ENCODE measurements at places on chromosomes 4 and X.

- no peak for DNase-seq
Observed at GRCh38 chr4:188819233-188819632, 680.0 kb downstream of the TRIML1 start.

DNA sequence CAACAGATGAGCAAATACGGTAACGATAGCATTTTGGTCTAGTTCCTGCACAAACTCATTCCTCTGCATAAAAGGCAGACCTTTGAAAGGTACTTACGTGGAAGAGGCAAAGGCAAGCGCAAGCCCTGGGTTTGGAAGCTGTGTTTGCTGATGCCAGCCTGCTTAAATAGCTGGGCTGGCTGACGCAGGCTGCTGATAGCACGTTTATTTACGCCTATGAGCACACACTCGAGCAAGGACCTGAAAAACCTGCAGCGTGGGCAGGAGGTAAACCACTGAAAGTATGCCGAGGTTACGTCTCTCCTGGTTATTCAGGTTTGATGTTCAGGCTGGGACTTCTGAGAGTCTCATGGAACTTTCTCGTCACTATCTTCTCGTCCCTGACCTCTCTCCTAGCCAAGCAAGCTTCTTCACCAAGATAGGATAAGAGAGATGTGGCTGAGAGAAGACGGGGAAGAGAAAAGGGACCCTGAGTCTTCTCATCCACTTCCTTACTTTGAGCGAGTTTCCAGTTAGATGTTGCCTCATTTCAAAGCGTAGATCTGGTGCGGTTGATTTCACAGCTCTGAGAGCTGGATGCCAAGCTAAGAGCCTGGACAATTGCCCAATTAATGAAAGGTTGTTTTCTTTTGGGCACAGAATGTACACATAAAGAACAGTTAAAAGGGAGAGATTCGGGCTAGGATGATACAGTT, at the start of gene HOPX:
Gene HOPX, minus strand, starts transcription at position 139 of the 695 bp plus-strand sequence. CDS start 23,480 bp downstream, outside the sequence.
- DNase-seq = no peak

DNA sequence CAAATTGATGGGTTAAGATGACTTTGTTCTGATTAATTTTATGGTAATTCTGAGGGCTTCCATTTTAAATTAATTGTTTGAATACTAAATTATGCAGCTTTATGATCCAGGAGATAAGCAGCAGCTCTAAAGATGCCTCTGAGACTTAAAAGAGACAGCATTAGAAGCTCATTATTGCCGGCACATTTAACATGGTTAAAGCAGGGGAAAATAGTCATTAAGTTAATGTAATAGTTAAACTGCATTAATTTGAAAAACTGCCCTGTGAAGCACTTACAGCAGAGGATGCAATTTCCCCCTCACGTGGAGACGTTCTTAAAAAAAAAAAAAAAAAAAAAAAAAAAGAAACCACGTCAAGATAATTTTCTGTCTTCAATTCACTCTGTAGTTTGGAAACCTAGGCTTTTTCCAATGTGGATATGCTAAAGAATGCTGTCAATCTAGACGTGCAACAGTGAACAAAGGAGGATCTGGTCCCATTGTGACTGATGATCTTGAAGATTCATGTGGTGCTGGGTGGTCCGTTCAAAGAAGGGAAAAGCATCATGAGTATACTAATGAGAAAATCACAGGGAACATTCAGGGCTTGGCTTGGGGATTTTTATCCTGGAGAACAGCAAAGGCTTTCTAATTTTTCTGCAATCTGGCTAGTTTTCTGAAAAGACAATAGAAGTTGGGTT, 440.6 kb upstream of the HS3ST1 start:
- DNase-seq = no peak

- peak; percentile 13 for DNase-seq
Observed at GRCh38 chrX:138946926-138947325, 235.4 kb upstream of the FGF13 start.

DNA sequence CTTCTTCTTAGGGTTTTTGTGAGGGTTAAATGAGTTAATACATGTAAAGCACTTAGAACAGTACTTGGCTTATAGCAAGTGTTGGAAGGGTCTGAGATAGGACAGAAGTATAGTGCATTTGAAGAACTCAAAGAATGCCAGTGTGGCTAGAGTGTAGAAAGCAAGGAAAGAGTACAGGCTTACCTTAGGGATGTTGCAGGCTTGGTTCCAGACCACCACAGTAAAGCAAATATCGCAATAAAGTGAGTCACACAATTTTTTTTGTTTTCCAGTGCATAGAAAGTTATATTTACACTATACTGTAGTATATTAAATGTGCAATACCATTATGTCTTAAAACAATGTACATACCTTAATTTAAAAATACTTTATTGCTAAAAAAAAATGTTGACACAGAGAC, 41.3 kb downstream of the KIF4A start:
- no peak for DNase-seq

DNA sequence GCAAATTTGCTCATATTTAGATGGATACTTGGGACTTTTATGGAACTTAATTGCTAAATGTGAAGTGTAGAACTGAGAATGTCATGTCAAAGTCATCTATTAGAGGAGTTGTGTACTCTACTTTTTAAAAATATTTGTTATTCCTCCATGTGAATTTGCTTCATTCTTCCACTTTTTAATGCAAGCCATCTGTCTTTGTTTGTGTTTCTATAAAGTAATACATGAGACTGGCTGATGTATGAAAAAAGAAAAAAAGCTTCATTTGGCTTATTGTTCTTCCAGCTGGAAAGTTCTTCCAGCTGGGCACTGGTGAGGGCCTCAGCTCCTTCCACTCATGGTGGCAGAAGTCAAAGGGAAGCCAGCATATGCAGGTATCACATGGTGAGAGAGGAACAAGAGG, 114.6 kb upstream of the GRID2 start:
- DNase-seq = no peak

- peak; percentile 57 for DNase-seq
Observed at GRCh38 chrX:123626962-123627361, 105.9 kb downstream of the THOC2 start.

- DNase-seq = peak; percentile 48
Observed at GRCh38 chr4:20474119-20474518, 222.4 kb downstream of the SLIT2 start.

GRCh38 chr4:130393231-130393630, 1297.3 kb downstream of the C4orf33 start:
- peak; percentile 15 for DNase-seq

DNA sequence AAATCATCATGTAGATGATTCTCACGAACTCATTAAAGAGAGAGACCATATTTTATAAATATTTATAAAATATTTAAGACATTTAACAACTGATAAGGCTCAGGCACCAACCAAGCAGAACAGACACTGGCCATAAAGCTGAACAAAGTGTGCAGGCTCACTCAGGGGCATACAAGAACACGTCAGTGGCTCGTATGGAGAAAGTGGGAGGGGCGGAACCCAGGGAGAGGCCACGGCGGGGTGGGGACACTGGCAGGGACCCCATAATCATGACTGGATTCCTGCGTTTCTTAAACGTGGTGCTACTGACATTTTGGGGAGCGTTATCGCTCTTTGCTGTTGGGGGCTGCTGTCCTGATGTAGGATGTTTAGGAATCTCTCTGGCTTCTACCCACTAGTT, 31.3 kb upstream of the FAT1 start:
- DNase-seq = no peak

- no peak for DNase-seq
Observed at GRCh38 chr4:17559709-17560048, 17.3 kb upstream of the LAP3 start.

DNA sequence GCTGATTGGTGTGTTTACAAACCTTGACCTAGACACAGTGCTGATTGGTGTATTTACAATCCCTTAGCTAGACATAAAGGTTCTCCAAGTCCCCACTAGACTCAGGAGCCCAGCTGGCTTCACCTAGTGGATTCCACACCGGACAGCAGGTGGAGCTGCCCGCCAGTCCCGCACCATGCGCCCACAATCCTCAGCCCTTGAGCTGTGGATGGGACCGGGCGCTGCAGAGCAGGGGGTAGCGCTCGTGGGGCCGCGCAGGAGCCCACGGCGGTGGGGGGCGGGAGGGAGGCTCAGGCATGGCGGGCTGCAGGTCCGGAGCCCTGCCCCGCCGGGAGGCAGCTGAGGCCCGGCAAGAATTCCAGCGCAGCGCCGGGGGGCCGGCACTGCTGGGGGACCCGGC, 30.7 kb downstream of the MEPE start:
- DNase-seq = no peak

DNA sequence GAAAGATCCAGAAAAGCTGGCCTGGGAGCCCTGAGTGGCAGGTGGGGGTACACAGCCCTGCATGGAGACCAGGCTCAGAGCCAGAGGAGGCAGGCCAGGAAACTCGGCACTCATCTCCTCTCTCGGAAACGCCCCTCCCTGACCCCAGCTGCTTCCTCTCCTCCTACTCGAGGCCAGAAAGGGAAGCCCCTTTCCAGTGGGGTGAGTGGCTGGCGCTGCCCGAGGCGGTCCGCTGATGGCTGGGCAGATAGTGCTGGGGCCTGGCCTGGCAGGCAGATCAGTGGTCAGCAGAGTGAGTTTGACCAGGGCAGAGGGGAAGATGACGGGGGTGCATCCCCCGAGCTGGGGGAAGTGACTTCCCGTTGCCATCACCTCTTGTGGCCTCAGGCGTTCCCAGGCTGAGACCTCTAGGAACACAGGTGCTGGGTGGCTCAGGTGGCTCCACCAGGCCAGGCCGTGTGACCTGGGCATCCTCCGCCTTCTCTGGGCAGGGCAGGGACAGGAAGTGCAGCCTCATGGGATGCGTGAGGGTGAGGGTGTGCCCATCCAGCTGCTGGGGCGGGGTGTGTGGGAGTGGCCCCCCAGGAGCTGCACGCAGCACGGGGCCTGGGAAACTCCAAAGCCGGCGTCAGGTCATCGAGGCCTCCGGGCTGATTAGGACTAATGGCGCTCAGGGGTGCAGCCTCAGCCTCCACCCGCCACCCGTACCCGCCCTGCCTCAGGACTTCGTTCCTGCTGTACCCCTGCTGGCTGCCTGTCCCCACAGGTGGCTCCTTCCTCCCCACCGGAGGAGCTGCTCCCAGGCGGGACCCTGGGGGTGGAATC, 5.7 kb downstream of the SH3BP2 start:
- no peak for DNase-seq

- DNase-seq = peak; percentile 42
Observed at GRCh38 chr4:123343400-123344041, 53.1 kb upstream of the SPRY1 start.

- DNase-seq = no peak
Observed at GRCh38 chr4:35493977-35494376, 750.3 kb downstream of the ARAP2 start.

- peak; percentile 99 for DNase-seq
Observed at GRCh38 chr4:147578051-147578476, 39.1 kb upstream of the TMEM184C start.

GRCh38 chr4:38667085-38667893, 3.3 kb downstream of the KLF3 start:
- DNase-seq = peak; percentile 98

DNA sequence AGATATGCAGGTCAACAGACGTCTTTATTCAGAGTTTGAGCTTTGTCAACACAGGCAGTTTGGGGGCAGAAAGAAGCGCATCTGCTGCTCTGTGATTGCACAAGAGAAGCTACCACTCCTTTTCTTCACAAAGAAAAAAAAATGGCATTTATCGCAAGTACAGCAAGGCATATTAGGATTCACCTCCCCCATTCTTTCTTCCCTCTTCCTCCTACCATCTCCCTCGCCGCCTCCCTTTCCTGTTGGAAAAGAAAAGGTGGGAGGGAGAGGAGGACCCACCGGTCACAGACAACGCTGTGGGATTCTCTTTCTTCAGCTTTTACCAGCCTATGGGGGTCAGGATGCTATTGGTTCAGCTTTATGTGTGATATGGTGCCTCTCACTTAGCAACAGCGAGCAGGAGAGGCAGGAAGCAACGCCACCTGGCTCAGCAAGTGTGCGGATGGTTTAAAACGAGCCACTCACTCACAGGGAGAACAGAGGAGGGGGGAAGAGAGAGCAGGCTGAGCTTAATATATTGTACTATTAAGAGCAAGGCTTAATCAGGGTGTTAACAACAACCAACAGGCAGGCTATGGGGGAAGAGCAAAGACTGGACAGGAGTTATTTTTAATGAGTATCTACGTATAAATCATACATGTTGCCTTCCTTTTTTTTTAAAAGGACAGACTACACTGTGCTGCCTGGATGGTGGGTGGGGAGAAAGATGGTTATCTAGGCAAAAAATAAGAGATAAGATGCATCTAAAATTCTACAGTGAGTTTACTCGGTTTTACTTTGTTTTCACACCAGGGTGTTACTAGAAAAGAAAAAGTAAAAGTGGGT, 104.7 kb downstream of the MAML3 start:
- no peak for DNase-seq

DNA sequence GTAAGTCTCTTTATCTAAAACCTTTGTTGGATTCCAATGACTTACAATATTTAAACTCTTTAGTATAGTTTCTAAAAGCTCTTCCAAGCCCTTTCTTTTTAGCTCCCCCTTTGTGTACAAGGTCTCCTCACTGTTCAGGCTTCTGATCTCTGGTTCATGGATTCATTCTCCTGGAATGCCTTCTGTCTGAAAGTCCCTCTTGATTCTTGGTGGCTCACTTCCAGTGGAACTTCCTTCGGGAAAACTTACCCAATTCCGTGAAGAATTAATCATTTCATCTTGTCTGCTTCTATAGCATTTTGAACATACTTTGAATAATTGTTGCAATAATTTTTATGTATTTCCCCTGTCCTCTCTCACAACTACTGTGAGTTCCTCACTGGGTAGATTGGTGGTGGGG, 3.6 kb downstream of the ARHGAP24 start:
- peak; percentile 67 for DNase-seq

DNA sequence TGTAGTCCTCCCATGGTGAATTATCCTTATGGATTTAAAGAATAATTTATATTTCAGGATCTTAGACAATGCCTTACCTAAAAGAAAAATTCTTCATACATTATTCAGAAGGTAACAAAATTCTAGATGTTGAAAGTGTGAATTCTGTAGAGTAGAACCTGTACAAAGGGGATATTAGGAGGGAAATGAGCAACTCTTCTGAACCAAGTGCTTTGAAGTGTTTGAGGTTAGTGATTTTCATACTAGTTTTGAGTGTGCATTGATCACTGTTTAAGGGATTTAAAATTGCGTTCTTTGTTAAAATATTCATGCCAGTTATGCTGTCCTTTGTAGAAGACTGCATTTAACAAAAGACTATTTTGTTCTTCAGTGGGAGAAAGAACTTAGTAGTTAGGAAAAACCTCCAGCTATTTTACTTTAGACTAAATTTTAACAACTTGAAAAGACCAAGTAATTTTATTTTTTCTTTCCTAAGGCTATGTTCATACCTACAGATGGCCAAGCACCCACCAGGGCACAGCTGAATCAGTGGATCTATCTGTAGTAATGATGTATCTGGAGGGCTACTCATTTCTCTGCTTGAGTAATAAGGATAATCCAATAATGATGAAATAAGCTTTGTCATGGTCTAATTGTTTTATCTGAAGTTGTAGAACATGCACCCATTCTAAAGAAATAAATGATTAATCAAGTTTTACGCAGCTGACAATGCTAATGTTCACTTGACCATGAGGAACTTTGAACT, 134.3 kb upstream of the RPS6KA6 start:
- DNase-seq = no peak

DNA sequence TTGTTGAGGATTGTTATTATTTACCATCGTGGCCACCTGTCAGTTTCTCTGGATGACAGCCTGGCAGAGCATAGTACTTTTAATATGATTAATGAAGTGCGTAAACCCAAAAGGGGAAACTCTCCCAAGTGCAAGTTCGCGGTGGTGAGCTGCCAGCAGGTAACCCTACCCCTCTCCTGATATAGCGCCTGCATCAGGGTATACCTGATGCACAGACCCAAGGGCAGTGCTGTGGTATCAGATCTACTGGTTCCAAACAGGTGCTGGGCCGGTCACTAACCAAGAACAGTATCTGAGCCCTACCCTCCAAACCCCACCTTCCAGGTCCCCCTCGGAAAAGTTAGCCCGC, 1.6 kb downstream of the RNF150 start:
- DNase-seq = no peak

All from LHCN-M2 (cell line).